ENCODE measurements at places on chromosomes 7 and 10.
A peak's percentile ranks its signal among the peaks of the same experiment; 100 is the strongest.

DNA sequence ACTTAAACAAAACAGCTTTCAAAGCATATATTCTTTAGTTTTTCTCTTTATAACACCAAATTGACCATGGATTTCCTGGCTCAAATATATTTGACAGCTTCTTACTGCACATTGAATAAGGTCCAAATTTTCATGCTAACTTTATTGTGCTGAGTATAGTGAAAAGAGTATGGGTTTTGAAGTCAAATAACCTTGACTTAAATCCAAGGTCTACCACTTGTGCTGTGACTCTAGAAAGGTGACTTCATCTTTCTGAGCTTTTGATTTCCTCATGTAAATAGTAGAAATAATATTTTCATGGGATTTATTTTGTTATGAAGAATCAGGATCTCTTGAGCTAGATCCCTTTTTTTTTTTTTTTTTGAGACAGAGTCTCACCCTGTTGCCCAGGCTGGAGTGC lies 139.4 kb upstream of the GPR22 start:
- DNase-seq: no peak

DNA sequence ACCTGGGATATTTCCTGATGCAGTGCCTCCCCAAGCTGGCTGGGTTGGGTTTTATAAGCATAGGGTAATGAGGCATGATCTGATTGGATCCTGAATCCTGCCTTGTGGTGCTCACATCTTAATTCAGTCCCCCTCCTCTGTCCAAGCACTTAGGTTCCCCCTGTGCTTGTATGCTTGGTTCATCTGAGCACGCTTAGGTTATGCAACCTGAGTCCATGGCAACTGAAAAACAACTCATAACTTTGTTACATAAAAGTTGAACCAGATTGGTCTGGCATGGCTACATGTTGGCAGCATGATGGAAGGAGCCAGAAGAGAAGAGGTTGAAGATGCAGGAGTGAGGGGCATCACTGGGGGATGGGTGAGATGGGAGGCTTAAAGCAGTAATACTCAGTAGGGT lies 57.3 kb upstream of the OSBPL3 start:
- DNase-seq: no peak

DNA sequence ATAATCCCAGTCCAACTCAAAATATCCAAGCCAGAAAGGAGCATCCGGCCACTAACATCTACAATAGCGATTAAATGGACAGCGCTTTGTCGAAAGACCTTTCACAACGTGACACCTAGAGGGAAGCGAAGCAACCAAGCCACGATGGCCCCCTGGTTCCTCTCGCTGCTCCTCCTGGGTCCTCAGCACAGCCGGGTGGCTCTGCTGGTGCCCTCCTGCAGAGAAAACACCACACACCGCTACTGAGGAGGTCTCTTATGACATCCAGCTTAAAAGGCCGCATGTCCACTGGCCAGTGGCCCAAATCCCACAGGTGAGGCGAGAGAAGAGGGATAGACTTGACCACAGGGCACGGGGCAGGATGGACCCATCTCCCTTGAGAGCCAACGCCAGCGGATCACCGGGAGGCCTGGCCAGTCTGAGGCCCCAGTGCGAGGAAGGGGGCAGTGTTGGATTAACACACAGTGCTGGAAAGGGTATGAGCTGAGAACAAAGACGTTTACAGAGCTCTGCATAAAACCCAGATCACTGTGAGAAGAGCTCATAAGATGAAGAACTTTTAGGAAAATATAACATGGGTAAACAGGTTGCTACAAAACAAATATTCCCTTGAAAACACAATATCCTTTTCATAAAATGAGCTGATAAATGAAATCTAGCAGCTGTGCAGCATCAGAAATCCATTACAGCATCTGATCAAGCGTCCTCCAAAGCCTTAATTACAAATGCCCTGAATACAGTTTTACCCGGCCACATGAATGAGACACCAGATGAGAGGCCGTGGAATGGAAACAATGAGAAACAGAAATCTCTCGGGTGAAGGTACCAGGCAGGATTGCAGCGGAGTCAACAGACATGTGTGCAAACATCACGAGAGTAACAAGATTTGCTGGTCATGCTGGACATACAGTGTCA lies 236.7 kb downstream of the DIP2C start:
- no peak for DNase-seq

- no peak for DNase-seq
Observed at GRCh38 chr7:69683002-69683401, 84.7 kb downstream of the AUTS2 start.

- DNase-seq: no peak
Observed at GRCh38 chr7:11707606-11708193, 124.3 kb downstream of the THSD7A start.

DNA sequence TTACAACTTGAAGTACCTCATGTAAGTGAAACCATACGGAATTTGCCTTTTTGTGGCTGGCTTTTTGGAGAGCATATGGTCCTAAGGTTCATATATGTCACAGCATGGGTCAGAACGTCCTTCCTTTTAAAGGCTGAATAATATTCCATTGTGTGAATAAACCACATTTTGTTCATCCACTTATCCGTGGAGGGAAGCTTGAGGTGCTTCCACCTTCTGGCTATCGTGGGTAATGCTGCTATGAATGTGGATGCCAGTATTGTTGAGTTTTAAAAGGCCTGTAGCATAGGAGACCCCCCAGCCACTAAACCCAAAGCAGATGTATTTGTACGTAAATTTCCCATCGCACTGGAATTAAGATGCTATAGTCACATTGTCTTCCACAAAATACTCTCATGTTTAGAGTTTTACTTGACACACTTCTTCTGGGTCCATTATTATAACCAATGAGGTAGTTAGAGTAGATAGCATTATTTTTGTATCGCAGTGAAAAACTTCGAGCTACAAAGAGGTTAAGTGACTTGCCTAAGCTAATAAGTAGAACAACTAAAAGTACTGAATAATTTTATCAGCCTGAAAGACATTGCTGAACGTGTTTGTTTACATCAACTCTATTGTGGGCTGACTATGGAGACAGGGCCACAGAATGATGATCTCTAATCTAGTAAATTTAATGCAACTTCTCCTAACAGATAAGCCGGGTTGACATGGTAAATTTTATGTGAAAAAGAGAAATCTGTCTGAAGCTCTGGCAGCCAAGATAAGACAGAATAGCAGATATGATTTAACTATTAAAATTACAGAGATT lies 183.0 kb upstream of the CTBP2 start:
- no peak for DNase-seq

DNA sequence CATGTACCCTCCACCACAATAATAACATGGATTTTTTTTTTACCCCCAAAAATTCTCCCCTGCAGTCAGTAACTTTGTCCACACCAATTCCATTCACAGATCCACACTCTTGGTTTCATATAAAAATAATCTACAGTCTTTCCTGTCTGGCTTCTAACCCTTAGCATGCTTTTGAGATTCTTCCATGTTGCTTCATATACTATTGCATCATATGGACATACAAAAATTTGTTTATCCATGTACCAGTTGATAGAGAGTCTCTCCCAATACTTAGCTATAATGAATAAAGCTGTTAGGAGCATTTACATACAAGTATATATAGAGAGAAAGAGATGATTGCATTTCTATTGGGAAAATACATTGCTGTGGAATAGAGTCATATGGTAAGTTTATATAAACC lies 575.0 kb downstream of the XPNPEP1 start:
- no peak for DNase-seq

DNA sequence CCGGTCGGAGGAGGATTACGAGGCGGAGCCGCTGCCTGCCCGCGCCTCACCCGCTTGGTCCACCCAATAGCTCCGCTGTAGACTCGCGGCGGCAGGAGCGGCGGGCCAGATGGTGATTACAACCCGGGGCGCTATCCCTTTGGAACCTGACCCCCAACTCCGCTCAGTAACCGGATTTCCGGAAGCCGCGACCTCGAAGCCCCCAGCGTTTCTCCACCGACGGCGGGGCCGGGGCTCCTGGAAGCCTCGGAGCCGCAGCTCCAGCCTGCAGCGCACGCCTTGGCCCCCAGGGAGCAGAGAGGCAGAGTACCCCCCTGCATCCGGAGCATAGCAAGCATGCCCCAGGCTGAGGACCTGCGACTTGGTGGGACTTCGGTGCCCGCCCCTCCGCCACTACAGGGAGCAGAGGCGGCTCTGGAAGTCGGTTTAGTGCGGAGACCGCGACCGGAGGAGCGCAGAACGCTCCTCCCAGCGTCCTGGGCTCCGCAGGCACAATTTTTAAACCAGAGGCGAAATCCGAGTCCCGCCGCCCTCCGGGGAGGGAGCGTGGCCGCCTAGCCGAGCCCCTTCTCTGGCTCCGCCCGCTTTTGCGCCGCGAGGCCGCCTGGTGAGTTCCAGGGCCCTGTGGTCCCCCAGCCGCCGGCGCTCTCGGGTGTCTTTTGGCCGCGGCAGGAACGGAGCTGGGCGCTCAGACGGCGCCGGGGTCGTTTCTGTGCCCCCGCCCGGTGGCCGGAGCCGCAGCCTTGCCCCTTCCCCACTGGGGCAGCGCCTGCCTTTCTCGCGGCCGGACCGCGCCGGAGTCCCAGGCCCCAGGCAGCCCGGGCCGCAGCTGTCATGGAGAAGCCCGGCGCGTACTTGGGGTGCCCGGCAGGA lies 28.2 kb upstream of the BMS1 start:
- DNase-seq: peak; percentile 75

GRCh38 chr10:21002091-21002878 lies 105.2 kb upstream of the NEBL start:
- no peak for DNase-seq

DNA sequence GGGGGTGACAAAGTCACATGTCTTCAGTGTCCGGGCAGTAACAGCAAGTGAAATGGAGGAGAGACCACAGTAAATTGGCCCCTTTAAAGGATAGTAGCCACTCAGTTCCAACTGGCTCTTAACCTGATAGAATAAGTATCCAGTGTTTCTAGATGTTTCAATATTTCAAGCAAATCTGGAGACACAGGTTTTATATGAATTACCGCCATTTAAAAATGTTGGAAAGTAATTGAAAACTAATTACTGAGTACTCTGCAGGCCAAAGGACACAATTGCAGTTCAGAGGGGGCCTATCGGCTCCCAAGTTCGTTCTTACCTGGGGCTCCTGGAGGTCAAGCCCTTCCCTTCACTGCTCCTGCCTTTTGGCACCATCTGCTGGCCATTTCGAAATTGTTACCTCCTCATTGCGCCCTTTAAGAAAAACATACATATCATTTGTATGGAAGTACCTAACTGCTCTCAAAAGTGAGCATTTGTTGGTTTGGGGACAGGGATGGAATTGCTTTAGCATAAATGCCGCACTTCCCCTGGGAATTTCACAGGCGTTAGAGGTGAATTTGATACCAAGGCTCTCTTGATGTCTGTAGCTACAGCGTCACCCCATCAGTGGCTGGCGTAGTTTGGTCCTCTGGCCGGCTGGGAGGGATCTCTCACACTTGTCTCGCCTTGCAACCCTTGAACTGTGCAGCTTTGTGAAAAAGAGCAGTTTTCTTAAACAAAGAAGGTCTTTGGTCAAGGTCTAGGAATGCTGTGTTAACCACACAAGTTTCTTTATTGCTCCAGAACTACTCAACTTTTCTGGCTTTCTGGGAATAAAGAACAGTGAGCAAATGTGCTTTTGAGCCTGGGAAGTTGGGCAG lies 220.0 kb downstream of the ARHGAP21 start:
- DNase-seq: peak; percentile 66

DNA sequence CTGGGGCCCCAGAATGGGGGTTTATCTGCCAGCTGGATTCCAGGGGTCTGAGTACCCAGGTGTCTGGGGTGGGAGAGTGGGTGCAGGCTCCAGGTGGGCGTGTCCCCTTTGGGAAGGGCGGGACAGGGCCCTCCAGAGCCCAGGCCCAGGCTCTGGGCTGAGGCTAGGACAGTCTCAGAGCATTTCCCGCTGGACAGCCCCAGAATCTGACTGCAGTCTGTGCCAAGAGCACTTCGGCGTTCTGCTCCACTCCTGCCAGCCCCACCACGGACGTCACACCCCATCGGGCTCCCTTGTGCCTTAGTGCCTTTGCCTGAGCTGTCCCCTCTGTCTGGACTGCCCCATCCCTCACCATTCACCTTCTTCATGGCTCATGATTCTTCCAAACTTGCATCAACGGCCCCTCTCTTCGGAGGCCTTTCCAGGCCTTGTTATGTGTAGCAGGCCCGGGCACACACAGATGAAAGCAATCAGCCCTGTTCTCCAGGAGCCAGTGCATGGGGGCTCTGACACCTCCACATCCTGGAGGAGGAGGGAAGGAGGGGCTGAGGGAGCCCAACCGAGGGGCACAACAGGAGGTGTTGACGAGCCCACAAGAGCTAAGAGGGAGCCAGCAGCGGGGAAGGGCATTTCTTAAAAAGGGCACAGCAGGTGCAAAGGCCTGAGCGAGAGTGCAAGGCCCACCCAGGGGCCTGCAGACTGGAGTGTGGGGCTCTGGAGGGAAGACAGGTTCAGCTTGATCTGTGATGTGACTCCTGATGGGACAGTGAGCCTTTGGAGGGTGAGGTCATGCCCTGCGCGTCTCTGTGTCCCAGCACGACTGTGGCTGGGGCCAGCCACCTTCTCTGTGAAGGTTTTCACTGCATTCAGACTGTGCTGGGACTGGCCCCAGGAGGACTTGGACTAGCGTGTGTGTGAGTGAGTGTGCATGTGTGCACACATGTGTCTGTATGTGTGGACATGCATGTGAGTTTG lies 41.7 kb downstream of the GTF2IRD1 start:
- no peak for DNase-seq

DNA sequence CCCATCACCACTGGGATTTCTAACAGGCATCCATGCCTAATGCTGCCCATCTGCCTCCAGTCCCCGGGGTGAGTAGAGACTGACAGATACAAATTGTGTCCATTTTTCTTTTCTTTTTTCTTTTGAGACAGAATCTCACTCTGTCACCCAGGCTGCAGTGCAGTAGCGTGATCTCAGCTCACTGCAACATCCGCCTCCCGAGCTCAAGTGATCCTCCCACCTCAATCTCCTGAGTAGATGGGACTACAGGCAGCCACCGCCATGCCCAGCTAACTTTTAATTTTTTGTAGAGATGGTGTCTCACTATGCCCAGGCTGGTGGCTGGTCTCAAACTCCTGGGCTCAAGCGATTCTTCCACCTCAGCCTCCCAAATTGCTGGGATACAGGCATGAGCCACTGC lies 7.6 kb upstream of the CPN1 start:
- no peak for DNase-seq

DNA sequence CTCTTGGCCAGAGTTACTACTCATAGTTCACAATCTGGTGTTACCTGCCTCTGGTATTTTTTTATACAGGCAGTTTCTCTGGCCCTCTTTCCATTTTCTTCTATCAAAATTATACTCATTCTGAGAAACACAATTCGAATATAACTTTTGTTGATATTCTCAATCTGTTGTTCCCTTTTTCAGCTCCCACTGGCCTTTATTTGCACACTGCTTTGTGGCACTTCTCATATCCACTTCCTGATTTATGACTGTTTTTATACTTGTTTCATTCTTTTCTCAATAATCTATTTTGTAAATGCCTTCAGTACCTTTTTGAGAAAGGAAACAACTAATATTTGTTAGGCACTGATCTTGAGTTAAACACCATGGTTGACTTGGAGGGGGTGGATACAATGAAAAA lies 93.8 kb upstream of the HDAC9 start:
- no peak for DNase-seq

DNA sequence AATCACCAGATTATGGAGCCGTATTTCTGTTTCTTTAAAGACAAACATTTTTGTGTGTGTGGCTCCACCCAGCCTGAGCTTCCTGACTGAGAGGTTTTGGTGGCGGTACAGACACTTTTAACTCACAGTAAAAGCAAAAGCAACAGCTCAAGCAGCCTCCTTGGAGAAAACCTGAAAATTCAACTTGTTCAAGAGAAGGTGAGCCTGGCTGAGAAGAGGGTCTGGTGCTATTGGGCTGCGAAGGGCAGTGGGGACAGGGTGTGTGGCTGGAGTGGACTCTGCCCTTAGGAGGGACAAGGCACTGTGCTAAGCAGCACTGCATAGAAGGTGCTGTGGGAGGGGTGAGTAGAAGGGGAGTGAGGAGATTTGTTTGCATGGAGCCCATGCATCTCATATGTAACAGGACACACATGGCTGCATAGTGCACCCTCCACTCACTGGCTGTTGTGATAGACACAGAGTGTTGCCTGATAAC lies at the start of gene GIMAP7:
GIMAP7 (plus strand) TSS at position 125 of the 475 bp plus-strand sequence. CDS start 5,103 bp downstream, outside the sequence.
- no peak for DNase-seq

Data from H1 (cell line).